ENCODE measurements at places on chromosomes 4 and X.

GRCh38 chr4:26462874-26463273, 27.4 kb downstream of the CCKAR start:
- no peak for DNase-seq

DNA sequence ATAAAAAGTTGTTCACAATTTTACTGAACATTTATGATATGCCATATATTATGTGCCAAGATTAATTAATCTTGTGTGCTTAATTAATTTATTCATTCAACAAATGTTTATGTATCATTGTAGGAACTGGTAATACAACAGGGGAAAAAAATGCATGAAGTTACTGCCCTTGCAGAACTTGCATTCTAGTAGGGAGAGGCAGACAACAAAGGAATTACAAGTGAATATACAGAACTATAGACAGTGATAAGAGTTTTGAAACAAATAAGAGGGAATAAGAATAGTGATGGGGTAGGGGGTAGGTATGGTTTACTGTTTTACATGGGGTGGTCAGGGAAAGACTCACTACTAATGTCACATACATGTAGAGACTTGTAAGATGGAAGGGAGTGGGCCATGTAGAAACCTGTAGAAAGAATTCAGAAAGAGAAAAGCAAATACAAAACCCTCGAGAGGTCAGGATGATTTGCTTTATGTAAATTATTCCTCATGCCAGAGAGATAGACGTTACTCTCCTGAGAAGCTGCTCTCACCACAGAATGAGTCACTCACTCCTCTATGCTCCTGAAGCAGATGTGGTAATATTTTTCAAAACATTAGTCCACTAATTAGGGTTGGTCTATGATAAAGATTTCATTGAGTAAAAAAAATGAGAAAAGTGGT, 855.0 kb upstream of the GRID2 start:
- DNase-seq, result no peak

DNA sequence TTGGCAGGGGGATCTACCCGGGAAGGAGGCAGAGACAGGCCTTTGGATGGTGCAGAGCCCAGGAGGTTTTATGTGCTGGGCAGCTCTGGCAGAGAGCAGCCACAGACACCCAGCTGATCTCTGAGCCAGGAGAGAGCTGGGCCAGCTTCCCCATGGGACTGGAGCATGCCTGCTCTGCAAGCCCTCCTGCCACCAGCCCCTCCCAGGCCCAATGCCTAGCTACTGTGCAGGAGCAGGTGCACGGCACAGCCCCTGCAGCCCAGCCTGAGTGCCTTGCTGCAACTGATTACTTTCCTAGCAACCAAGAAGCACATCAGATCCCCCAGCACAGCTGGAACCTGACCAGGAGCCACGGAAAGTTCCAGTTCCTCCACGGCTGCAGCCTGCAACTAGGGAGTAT, 57.8 kb upstream of the BEND2 start:
- no peak for DNase-seq

DNA sequence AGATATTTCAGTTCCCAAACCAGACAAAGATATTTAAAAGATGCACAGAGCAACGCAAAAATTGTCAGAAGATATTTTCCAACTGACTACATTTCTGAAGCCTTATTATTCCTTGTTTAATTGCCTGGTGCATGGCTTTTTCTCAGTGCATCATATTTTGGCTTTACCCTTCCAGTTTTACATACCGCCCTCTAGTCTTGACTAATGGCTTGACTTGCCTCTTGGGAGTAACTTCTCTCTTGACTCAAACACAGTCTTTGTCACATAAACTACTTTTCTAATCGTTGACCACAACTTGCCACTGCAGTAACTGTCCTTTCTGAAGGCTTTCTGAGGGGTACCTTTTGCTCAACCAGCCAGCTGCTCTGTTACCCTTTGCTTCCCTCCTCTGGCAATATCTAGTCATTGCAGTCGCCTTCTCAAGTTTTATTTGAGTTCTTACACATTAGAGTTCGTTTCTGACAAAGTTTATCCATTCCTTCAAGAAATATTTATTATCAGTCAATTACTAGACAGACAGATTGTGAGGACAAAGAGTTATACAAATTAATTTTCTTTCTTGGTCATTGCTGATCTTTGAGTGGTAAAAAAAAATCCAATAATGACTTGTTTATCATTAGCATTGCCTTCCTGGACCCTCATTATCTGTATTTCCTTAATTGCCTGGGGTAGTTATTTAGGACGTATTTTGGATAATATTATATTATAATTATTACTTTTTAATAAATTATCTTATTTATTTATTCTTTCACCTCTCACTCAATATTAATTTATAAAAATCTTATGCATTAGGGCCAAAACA, 506.9 kb upstream of the PCDH10 start:
- DNase-seq, result peak; percentile 33
